Activated CD8-positive, alpha-beta T cell treated with anti-CD3 and anti-CD28 coated beads for 36 hours (primary cell): ENCODE measurements at places on chromosomes 12 and 14. TPM values are rescaled to one million over a fixed set of nuclear protein-coding genes. Genes with fewer than 3 reads are reported as not detected.

Gene P2RX7
- total RNA-seq: 4.7 TPM

Gene PLEKHD1
- 0.07 TPM for total RNA-seq

DNA sequence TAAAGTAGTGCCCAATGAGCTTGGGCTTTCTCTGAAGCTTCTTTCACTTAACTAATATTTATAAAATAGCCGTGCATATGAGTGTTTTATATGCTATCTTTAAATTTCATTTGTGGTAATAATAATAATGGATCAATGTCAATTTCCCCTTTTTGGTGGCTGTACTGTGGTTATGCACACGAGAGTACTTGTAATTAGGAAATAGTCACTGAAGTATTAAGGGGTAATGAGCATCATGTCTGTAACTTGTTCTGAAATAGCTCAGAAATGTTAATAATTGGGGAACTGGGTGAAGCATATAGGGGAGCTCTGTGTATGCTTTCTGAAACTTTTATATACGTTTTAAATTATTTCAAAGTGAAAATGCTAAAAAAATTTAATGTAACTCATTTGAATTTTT lies 7.0 kb upstream of the RNASE8 start:
- no peak for DNase-seq

DNA sequence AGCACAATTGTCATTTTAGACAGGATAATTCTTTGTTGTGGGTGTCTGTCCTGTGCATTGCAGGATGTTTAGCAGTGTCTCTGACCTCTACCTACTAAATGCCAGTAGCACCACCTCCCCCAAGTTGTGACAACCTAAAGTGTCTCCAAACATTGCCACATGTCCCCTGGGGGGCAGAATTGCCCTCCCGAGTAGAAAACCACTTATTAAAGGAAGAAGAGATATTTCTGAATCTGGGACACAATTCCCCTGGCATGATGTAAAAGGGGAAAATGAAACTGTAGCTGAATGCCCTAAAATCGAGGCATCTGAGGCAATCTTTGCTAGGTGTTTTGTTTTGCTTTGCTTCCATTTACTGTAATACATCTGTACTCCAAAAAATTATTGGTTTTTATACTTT lies 116.8 kb upstream of the NAP1L1 start:
- no peak for DNase-seq

Gene RPL10L
- total RNA-seq: not detected

GRCh38 chr12:46604684-46605083 lies 221.1 kb downstream of the SLC38A4 start:
- no peak for DNase-seq
